ENCODE measurements at places on chromosomes 16 and 17.

DNA sequence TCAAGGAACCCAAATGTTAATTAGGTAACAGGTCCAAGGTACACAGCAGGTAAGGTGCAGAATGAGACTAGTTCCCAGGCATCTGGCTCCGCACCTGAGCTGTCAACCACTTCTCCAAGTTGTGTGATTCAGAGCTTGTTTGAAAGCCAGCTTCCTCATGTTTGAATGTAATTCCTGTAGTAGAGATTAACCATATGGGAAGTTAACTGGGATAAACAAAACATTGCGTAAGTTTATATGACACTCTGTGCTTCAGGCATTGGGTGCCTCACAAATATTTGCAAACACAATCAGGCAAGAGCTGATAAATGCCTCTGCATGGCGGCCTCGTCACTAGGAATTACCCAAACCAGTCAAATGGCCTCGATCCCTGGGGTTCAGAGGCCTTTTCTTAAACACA is 27.9 kb upstream of the CPHXL start:
- DNase-seq, result no peak

DNA sequence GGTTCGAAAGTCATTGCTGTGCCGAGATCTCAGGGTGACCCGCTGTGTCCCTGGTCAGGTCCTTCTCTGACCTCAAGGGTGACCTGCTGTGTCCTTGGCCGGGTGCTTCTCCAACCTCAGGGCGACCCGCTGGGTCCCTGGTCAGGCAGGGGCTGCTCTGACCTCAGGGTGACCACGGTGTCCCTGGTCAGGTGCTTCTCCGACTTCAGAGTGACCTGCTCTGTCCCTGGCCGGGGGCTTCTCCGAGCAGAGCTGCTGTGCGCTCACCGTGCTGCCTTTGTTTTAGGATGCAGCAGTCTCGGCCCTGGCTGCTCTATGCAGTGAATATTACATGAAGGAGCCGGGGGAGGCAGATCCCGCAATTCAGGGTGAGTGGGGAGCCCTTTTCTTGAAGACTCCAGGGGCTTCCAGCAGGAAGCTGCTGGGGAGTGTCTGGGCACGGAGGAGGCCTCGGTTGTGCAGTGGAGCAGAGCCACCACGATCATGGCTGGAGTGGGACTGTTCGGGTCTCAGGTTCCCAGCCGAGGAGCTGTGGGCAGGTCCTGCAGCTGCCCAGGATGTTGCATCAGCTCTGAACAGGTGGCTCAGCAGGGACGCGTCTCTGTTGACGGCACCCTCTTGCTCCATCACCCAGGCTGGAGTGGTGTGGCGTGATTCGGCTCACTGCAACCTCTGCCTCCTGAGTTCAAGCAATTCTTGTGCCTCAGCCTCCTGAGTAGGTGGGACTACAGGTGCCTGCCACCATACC is 83.7 kb upstream of the ZNF750 start:
- DNase-seq, result no peak

DNA sequence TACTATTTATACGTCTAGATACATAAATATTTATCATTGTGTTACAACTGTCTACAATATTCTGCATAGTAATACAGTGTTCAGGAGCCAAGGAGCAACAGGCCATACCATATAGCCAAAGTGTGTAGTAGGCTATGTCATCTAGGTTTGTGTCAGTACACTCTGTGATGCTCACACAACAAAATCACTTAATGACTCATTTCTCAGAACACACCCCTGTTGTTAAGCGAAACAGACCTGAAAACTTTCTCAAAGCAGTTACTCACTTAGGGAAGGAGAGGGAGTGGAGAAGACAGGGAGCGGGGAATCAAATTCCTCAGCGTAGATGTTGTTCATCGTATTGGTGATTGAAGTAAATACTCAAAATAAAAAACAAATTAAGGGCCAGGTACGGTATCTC is 269.5 kb downstream of the STX8 start:
- DNase-seq, result no peak

DNA sequence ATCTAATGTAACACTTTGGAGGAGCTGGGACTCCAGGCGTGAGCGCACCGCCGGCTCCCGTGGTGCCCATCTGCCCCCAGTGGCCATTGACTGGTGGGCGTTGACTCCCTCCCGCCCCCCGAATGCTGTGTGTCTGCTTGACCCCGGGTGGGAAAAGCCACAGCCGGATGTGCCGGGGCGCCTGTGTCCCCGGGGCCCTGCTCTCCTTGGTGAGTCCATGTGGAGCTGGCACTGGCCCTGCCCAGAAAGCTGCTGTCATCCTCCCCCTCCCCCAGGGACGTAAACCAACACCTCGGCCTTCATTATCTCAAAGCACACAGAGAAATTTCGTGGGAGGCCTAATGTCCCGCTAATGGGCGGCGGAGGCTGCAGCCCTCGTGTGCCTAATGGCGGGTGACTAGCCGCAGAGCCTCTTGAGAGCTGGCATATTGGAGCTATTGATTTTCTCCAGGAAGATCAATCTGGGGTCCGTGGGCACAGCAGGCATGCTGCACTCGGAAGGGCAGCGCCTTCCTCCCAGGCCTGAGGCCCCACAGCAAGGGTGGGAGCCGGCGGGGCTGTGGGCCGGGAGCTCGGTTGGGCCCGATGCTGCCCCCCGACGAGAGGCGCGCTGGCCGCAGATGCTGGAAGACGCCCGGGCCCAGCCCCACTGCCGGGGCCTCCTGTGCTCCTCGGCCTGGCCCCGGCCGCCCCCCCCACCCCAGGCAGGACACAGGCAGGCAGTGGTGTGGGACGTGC is 4.0 kb upstream of the PERCC1 start:
- DNase-seq, result no peak

DNA sequence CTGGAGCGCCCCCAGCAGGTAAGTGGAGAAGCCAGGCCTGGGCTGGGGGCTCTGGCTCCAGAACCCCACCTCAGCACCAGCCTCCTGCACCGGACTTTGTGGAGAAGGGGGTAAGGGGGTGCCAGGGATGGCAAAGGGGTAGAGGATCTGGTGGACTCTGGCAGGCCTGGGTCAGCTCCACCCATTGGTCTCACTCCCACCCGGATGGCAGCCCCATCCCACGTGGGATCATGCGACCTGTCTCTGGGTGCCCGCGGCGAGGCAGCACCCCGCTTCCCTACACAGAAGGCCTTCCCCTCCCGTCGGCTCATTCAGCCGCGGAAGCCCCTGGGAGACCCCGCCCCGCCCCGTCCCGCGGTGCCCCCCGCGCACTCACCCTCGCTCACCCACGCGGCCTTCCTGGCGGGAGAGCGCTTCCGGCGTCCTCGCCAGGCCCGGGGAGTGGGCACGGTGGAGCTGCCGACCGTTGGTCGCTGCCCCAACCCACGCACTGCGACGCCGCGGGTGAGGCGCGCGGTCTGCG is 498 bp upstream of the PLEKHG4 start:
- peak; percentile 24 for DNase-seq

DNA sequence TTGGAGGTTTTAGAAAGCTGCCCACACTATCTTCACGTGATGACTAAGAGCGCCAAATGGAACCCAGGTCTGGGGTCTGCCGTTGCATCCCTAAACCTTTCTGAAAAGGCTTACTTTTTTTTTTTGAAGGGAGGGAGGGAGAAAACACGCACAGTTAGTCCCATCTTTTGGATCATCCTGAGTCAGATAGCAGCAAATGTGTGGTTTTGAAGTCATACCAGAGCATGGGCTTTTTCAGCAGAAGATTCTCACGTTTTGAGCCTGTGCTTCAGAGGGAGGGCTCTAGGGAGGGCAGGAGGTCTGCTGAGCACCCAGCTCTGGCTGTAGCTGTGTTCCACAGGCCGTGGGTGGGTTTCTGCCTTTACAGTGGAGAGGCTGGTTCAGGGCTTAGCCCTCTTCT is 194.7 kb downstream of the SNX29 start:
- DNase-seq, result no peak

GRCh38 chr17:48244814-48245213 is 137.2 kb downstream of the SNX11 start:
- no peak for DNase-seq

DNA sequence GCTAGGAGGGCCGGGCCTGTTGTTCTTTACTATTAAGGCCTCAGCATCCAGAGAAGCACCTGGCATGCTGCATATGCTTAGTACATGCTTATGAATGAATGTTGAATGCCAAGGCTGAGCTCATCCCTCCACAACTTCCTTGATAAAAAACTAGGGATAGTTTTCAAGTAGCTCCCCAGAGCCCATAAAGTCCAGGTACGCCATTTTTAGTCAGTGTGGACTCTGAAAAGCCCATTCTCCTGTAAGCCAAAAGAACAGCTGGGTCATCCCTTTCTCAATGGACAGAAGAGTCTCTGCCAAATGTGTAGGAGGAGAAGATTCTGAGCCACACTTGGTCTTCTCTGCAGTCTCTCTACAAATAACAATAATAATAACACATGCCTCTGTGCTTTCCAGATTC is 8.9 kb upstream of the ITGB3 start:
- DNase-seq, result no peak

DNA sequence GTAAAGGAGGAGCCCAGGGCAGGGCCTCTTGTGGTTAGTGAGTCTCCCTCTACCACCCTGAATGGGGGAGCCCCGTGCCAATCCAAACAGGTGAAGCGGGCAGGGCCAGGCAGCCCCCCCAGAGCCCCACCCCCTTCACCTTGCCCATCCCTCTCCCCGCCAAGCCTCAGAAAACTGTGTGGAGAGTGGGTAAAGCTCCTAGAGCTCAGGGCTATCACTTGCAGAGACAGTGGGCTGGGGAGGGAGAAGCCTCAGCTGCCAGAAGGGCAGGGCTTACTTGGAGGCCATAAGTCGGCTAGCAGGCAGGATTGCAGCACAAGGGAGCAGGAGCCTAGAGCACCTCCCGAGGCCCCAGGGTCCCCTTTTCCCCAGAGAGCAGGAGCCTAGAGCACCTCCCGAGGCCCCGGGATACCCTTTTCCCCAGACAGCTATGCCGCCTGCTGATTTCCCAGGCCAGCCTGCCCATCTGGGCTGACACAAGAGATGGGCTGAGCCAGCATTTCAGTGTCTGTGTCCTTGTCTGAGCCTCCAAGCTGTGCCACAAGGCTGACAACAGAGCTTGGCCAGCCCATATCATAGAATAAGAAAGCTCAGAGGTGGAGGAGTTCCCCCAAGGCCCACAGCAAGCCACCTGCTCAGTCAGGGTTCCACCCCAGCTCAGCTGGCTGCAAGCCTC is 6.7 kb upstream of the KRT14 start:
- DNase-seq, result no peak

DNA sequence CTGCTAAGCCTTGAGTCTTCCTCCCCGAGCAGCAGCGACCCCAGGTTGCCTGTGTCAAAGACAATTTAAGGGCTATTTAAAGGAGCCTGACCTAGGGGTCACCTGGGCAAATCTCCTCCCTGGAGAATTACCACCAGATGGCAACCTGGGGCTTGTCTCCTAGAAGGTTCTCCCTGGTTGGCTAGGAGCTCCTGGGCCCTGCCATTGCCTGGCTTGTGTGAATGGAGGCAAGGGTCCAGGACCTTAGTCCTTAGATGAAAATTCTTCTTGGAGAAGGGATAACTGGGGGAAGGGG is 51.3 kb upstream of the TAC4 start:
- no peak for DNase-seq

- DNase-seq, result no peak
Measured at GRCh38 chr16:65113441-65113840, 8.4 kb downstream of the CDH11 start.

GRCh38 chr16:84521497-84521770 is 17.0 kb upstream of the MEAK7 start:
- DNase-seq, result no peak

DNA sequence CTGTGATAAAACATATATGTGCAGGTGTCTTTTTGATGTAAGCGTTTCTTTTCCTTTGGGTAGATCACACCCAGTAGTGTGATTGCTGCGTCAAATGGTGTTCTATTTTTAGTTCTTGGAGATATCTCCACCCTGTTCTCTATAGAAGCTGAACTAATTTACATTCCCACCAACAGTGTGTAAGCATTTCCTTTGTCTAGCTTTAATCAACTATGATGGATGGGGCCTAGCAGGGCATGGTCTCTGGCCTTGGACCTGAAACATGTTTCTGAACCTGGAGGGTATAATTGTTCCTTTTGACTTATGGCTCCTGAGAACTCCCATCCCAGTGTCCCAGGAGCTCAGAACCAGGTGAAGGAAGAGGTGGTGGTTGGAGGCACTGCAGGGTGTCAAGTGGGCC is 93.9 kb downstream of the HAPSTR1 start:
- DNase-seq, result no peak

GRCh38 chr17:81492202-81492601 is 20.4 kb downstream of the ACTG1 start:
- no peak for DNase-seq

GRCh38 chr17:43368740-43369506 is 29.9 kb upstream of the ARL4D start:
- DNase-seq, result peak; percentile 76

DNA sequence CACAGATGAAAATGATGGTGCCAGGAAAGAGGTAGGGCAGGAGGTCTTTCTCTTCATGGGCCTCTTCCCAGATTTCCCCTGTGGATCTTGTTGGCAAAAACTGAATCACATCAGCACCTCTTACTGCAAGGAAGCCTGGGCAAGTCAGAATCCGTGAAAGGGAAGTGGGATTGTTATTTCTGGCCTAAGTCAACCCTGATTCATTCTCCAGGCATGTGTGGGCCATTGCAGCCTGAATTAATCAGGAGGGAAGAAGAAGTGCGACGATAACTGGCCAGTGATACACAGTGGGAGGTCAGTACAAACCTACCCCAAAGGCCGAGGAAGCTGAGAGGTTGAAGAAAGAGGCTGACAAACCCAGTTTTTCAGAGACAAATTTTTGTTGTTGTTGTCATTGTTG is 17.9 kb upstream of the NSMCE1 start:
- DNase-seq, result no peak

DNA sequence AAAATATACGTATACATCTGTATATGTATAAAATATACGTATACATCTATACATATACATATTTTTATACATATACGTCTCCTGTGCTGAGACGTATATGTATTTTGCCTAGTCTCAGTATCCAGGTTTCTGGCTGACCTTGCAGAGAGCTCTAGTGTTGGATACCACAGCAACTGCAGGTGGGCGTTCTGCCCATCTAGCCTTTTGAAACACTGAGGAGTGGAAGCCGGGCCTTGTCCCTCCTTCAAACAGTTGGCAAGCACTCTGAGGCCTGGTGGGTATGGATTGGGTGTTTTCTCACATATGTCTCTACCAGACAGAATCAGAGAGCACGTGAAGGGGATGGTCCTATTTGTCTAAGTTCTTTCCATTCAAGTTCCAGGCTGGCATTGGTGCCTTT is 39.4 kb upstream of the MRC2 start:
- DNase-seq, result no peak

DNA sequence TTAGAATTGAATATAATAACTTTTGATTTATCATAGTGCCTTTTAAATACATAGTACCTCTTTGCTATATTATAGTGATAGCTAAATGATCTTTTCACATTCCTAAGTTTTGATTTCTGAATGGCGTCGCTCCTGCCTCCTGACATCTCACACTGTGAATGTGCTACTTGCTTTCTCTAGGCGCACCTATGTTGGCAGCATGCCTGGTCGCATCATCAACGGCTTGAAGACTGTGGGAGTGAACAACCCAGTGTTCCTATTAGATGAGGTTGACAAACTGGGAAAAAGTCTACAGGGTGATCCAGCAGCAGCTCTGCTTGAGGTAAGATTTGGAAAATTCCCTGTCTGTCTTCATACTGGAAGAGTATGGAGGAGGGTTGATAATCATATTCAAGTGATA is 29.8 kb upstream of the ABCC11 start:
- DNase-seq, result no peak

- DNase-seq, result no peak
Measured at GRCh38 chr16:85988723-85989313, 89.9 kb downstream of the IRF8 start.

Measured in KG1 (cell line).